Stimulated activated CD4-positive, alpha-beta T cell treated with anti-CD3 and anti-CD28 coated beads, Interleukin-4, amount 100 ng/mL, for 24 hours (primary cell): ENCODE measurements at places on chromosomes 7 and 10.
A peak's percentile ranks its signal among the peaks of the same experiment; 100 is the strongest.

DNA sequence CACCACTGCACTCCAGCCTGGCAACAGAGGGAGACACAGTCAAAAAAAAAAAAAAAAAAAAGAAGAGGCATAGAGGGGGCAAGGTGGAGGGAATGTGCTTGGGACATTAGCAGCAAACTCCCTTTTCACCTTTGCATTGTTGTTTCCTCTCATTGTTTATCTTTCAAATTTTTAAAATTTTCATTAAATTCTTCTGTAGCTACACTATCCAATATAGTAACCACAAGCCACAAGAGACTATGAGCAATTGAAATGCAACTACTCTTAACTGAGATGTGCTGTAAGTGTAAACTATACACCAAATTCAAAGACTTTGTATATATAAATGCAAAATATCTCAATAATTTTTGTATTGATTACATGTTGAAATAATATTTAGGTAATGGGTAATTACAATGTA lies 43.4 kb downstream of the EBLN1 start:
- no peak for DNase-seq

DNA sequence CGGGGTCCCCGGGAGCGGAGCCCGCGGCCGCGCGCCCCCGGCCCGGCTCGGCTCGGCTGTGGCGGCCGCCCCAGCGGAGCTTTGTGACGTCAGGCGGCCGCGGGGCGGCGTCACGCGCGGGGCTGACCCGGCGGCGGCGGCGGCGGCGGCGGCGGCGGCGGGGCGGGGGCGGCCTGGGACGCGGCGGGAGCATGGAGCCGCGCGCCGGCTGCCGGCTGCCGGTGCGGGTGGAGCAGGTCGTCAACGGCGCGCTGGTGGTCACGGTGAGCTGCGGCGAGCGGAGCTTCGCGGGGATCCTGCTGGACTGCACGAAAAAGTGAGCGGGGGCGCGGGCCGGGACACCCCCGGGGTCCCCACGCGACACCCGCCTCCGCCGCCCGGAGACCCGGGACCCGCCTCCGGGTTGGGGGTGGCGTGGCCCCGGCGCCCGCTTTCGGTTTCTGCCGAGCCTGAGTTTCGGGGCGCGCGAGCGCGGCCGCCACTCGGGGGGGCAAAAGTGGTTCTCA lies at the start of gene PWWP2B:
TSS of gene PWWP2B (plus strand) at position 165 of the 506 bp plus-strand sequence. CDS start at position 192, 27 bp downstream.
- DNase-seq, result peak; percentile 41

DNA sequence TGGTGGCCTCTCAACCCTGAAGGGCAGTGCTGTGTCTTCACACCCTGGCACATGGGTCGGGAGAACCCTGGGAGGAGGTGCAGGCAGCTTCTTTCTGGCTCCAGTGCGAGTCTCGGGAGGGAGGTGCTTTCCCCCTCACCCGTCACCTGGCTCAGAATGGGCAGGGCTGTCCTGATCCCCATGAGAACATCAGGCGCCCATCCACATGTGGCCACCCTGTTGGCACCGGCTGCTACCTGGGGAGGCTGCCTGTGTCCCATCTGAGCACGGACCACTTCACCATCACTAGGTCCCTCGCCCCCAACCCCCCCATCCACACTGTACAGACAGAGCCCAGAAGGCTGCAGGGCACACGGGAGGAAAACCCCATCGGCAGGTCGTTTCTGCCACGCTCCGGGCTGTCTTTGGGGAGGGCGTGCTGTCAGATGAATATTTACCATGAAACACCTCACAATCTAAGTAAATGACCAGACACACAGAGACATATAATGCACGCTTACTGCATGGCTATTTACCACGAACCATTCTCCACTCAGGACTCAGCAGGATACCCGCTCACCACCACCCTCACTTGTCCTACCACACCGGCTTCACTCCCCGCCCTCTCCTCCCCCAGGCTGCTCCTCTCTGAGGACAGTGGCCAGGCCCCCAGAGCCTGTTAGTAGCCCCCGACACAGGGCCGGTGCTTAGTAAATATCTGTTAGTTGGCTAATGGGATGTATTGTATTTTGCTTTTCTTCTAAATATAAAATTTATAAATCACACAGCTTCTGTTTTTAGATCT lies 282.2 kb downstream of the DNAJB6 start:
- no peak for DNase-seq

GRCh38 chr7:113945018-113945938 lies 26.5 kb upstream of the PPP1R3A start:
- DNase-seq, result no peak

DNA sequence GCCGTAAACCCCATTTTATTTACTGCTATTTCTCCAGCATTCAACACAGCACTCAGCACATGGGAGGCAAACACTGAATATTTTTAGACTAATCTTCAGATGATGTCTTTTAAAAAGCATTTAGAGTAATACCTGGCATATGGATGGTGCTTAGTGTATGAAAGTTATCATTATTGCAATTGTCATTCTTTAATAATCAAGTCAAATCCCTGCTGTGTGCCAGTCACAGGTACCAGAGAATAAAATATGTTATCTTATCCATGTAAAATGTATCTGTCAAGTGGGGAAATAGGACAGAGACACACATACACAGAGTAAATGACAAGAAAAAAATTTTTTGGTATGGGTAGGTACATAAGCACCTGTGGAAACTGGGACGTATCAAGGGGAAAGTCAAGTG lies 18.5 kb downstream of the ANKRD22 start:
- DNase-seq, result no peak

DNA sequence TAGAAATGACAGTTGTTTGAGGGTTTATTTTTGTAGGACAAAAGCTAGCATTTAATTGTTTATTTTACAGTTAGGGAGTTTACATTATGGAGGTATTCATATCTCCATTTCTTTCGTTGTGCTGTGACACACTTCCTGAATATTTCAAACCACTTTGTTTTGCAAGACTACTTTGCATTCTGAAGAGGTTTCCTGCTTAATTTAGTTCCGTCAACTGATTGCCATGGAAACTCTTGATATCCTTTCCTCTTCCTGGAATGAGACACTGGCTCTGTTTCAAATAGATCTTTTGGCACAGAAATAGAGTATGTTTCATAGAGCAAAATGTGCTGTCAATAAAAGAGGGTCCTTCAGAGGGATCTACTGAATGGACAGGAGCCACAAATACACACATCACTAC lies 159.5 kb upstream of the AGR3 start:
- DNase-seq, result no peak

GRCh38 chr10:8171008-8171407 lies 116.5 kb downstream of the GATA3 start:
- DNase-seq, result no peak

- no peak for DNase-seq
These were observed 94.8 kb upstream of the HDAC9 start for GRCh38 chr7:18400726-18401125.

- DNase-seq, result no peak
These were observed 679.4 kb upstream of the C7orf33 start for GRCh38 chr7:147911201-147911601.

DNA sequence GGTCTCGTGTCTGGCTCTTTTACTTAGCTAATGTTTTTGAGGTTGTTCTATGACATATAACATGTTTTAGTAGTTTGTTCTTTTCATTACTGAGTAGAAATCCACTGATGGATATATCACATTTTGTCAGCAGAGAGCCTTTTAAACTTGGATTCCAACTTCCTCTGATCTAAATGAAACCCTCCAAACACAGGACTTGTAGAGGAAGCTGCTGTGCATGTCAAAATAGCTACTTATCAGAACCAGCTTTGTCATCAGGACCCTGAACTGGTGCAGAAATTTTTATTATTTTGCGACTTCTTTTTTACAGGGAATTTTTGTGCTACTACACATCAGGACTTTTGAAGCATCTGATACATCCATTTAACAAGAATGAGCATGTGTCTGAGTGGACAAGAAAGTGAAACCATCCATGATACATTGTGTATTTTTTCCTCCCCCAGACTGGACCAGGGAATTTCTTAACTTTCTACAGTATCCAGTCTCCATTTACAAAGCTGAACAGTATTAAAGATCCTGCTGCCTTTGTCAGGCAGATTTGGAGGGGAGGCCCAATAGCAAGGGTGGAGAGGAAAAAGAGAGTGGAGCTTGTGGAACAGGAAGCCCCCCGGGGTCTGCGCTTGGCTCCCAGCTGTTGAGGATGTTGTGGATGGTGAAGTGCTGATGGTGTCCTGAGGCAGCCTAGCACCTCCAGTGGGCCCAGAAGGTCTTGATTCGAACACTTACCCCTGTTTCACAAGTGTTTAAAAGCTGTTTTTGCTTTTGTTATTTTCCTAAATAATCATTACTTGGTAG lies 29.3 kb upstream of the MTPAP start:
- DNase-seq, result no peak

DNA sequence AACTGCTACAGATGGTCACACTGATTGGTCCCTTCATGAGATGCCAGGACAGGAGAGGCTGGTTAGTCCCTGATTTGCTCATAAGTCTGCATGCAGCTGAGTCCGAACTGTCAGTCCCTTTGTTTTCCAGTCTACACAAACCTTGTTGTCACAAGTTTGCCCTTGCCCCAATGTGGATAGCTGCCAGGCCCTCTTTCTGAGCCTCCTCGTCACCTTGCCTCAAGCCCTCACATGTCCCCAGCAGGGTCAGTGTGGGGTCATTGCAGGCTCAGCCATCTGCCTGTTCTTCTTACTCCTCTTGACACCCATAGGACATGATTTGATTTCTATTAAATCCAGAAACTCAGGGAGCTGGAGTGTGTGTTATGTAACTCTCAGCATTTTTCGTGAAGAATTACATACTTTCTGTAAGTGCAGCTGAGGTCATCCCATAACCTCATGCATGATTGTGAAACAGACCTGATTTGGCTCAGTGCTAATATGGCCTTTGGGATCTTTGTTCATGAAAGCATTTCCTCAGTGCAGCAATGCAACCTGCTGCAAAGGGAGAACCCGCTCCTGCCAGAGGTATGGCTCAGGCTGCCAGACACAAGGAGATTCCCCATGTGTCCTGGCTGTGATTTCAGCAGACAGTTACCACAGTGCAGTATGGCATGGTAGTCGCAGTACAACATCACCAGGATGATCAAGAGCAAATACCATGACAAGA lies 70.0 kb upstream of the ZMIZ2 start:
- no peak for DNase-seq

- DNase-seq, result no peak
These were observed 71.4 kb upstream of the NFKB2 start for GRCh38 chr10:102324061-102324460.

GRCh38 chr10:112475575-112476218 lies 28.7 kb downstream of the VTI1A start:
- no peak for DNase-seq

DNA sequence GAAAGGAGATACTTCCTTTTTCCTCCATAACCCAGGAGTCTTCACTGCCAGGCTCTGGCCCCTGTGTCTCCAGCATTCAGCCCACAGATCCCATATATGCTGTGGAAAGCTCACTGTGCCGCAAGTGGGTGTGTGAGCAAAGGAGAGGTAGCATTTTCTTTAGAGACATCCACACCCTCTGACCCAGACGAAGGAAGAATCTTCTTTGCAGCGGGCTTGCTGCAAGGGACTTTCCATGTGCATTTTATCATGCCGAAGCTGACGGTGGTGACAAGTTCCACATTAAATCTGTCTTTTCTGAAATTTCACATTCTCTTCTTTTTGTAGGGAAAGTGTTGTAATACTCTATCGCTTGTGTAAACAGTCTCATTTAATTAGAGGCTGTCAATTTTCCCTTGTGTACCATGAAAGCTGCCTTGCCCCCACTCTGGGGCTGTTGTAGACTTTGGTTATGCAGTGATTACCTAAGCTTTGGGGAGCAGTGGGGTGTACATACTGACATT lies 409.5 kb downstream of the SUGCT start:
- DNase-seq, result no peak

- peak; percentile 55 for DNase-seq
These were observed 11.9 kb upstream of the LRRC27 start for GRCh38 chr10:132319853-132320653.

GRCh38 chr7:105621617-105622016 lies 40.3 kb upstream of the EFCAB10 start:
- DNase-seq, result no peak

DNA sequence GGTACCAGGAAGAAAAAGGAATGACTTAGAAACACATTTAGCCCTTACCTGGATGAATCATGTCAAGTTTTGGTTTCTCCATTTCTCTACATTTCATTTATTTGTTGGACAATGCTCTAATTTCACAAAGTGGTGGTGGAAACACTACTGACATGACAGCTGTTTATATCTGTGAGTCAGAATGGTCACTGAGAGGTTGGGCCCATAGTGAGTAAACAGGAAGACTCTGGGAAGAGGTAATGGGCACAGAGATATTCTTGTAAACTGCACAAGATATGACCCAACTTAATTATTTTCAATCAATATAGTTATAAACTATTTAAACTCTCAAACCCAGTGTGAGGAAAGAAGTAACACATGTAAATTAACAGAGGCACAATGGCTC lies 176.3 kb upstream of the MEOX2 start:
- no peak for DNase-seq

DNA sequence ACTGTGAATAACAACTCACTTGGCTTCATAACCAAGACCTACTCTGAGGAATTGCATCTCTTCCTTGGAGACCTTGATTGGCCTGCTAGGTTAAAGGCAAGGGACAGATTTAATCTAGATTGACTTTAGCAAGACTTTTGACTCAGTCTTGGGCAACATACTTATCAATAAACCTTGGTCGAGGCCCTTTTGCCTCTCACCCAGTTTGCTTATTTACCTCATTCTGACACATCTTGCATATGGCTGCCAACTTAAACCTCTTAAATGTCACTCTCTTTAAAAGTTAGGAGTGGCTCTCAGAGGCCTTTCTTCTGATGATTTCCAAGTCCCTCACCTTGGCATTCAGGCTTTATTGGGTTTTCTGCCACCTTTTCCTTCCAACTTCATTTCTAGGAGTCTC lies 124.5 kb downstream of the BAMBI start:
- no peak for DNase-seq

DNA sequence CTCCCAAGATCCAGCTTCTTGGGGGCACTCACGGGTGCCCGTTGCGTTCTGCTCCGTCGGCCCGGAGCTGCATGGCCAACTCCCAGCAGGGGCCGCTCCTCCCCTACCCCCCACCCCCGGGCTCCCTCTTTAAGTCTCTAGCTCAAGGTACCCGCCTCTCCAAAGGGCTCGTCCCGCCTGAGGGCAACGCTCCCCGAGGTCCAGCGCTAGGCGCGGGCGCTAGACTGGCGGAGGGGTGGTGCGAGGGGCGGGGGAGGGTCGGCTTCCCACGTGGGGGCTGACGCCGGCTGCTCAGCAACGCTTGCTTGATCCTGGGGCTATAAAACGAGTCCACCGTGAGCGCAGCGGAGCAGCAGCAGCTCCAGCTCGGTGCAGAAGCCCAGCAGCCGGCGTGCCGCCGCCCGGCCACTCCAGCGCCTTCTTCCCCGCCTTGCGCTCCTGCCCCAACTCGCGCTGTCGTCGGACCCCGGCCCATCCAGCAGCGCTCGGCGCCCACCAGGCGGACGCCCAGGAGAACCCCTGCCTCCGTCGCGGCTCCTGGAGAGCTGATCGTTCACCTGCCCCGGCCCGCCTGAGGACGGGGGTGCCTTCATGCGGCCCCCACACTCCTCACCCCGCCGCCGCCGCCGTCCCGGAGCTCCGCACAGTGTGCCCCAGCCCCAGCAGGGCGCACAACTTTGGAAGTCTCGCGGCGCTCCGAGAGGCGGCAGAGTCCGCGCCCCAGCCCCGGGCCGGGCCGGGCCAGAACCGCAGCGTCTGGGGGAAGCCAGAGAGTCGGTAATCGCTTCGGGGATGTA lies at the start of gene ADRA2A:
TSS of gene ADRA2A (plus strand) at position 348 of the 797 bp plus-strand sequence. CDS start 968 bp downstream, outside the sequence.
- DNase-seq, result no peak

- no peak for DNase-seq
These were observed 89.0 kb upstream of the ZNF804B start for GRCh38 chr7:88670536-88670935.
